ENCODE measurements at places on chromosomes 13 and 19.

DNA sequence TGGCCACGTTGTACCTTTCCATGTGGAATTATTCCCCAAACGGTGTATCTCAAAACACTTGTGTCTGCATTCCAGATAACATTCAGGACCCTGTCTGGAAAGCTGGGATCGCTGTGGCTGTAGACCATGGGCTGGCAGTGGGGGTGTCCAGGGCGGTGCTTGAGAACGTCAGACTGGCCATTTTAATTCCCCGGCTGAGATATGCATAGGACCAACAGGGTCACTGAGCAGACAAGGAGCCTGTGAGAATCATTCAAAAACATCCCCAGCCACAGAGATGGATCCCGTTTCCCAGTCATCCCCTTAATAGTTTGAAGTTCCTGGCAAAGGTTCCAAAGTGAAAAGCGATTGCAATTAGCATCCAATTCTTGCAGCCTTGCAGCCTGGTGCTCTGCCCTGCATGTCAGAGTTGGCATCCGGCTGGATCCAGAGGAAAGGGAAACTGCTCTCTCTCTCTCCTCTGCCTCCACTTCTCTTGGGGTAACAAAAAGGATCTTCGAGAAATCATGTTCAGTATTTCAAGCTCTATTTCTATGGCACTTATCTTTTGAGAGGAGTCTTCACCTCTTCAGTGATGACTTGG is 41.6 kb downstream of the IFT88 start:
- DNase-seq: no peak

DNA sequence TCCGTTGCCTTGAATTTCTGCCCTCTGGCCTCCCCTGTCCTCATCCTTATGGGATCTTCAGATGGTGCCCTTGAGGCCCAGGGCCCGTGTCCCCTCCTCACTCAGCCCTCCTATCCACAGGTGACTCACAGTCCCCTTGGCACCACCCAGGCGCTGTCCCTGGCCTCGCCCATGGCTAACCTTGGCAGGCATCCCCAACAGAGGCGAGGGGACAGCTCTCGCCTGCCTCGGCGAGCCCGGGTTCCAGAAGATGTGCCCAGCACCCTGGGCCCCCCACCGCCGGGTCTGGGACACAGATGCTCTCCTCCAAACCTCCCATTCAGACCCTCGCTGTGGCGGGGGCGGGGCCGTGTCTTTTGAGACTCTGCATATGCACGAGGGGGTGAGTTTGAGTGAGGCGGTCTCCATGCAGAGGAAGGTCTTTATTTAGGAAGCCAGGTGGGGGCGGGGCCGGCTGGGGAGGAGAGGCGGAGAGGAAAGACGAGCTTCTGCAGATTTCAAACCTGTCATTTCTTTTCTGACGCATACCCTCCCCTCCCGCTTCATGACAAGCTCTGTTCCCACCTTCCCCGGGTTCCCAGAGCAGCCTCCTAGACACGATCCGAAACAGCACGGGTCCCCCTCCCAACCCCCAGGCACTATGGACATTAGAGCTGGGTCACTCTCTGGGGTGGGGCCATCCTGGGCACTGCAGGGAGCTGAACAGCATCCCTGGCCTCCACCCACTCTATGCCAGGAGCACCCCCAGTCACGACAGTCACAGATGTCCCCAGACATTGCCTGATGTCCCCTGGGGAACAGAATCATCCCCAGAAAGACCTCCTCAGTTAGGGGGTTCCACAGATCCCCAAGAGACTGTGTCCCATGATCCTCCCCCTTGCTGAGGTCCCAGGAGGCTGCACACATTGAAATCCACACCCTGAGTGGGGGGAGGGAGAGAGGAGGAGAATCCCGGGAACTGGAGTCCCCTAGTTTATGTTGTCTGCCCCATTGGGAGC is 48.5 kb downstream of the GNG7 start:
- DNase-seq: no peak

DNA sequence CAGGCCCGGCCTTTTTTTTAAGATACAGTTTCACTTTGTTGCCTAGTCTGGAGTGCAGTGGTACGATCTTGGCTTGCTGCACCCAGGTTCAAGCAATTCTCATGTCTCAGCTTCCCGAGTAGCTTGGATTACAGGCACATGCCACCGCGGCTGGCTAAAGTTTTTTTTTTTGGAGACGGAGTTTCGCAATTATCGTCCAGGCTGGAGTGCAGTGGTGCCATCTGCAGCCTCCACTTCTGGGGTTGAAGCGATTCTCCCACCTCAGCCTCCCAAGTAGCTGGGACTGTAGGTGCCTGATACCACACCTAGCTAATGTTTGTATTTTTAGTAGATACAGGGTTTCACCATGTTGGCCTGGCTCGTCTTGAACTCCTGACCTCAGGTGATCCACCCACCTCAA is 4.9 kb upstream of the CARM1 start:
- DNase-seq: no peak

- no peak for DNase-seq
Measured at GRCh38 chr13:102220681-102221228, 181.1 kb downstream of the FGF14 start.

All from activated T-helper 1 cell treated with Interleukin-2 at 50 U/mL for 16 hours (primary cell).